C1 segment of cervical spinal cord (tissue), 14 donors: ENCODE measurements at places on chromosomes 6 and 20.

DNA sequence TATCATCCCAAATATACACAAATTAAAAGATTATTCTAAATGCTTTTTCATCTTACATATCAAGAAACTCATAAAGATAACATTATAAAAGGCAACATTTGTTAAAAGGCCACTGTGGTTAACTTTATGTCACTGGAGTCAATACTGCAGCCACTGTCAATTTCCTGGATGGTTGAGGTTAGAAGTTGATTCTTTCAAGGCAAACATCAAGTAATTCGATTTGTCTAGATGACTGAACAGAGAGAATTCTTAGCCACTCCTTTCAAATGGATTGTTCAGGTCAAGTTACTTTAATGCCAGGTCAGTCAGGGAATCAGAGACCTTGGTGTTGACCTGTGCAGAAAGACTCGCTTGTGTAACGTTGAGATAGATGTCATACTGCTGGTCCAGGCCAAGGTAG is 44.4 kb upstream of the SIM1 start:
- DNase-seq, result no peak

DNA sequence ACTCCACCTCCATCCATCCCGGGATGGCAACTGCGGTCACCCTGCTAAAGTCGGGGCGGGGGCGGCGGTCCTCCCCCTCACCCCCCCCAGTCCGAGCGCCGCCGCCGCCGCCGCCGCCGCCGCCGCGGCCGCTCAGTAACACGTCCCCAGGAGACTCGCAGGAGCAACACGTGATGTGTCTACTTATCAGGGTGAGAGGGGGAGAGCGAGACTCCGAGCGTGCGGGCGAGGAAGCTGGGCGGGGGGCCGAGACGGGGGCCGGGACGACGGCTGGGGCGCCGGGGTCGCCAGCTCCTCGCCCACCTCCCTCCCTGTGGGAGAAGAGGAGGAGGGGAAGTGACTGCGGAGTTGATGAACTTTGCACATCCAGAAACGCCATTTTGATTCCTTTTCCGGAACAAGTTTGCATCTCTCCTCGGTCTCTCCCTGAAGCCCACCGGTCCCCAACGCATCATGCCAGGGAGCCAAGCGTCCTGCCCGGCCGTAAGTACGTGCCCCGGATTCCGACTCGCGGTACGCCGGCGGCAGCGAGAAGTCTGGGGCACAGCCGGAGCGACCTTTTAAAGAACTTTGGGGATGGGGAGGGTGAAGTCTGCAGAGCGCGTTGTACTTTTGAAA is at the start of gene RREB1:
TSS of gene RREB1 (plus strand) at position 384 of the 618 bp plus-strand sequence. CDS start 73,951 bp downstream, outside the sequence.
- no peak for DNase-seq

GRCh38 chr6:166194914-166195859 is 27.5 kb upstream of the TBXT start:
- no peak for DNase-seq

DNA sequence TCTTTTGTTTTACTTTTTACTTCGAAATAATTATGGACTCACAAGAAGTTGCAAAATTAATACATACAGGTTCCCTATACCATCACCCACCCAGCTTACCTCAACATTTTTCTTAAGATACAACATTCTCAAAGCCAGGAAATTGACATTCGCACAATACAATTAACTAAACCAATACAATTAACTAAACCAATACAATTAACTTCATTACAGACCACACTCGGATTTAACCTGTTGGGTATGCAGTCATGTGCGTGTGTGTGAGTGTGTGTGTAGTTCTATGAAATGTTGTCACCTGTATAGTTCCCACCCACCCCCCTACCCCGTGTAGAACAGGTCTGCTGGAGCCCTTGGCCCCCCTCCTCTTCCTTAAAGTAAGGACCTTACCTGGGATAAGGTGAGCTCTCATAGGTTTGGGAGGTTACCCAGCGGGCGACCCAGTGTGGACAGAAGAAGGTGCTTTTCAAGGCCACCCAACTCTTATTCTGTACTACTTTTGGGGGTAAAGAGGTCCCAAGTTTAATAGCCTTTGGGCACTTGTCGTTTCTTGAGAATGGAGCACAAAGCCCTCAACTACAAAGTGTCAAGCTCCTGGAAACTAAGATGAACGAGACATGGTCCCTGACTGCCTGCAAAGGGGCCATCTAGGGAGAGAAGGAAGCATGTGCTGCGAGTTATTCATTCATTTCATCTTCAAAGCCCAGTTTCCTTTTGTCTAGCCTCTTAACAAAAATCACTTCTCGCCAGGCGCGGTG is 544 bp upstream of the STK38 start:
- DNase-seq, result no peak
